Kidney capillary endothelial cell (primary cell): ENCODE measurements at places on chromosomes 1 and 21.

DNA sequence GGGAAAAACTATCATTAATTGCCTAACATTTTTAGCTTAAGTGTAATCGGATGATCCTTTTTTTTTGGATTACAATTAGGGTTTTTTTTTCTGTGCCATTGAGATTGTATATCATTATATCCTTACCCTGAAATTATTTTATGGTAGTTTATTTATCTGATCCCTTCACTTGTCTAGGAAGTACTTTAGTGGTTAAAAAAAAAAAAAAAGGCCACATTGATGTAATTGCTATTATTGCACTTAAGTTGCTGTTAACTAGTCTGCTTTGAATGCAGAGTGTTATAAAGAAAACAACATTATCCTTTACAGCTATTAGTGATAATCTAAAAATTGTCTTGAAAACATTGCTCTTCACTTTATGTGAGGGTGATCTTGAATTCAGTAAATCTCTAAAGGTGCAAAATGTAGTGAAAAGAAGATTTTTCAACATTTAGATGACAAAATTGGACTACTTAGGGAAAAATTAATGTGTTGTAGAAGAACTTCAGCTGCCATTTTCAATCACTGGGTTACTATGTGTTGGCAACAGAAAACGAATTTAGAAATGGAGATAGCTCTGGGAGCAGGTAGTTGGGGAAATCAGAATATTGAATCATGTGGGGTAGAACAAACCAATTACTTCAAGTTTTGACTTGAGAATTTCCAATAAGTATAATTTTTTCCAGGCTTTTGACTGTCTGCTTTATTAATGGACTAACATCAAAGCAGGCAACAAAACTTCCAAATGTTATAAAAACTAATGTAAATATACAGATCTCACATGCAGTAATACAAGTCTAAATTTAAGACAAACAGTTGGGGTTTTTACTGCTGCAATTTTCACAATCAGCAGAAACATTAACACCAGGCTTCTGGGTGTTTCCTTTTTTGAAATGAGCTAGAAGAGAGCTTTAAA is 5.0 kb downstream of the ADGRL2 start:
- DNase-seq: no peak

GRCh38 chr1:170354246-170354645 is 177.7 kb upstream of the GORAB start:
- DNase-seq: no peak

DNA sequence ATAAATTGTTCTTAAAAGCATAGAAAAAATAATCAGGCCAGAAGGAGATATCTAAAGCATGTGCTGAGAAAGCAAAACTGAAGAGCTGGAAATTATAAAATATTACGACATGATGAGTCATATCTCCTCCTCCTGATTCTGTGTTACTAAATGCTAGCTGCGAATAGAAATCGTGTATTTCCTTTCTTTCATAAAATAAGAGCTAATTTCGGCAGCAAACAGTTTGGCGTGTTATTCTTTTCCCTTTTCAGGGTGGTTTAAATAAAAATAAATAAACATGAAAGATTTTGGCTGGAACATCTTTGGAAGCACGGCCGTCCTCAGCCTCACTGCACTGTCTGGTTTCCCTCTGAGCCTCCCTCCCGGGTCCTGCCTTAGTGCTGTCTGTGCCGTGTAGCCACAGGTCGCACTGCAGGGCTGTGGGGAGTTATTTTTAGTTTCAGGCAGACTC is 56.0 kb downstream of the ADARB1 start:
- peak; percentile 78 for DNase-seq

- DNase-seq: no peak
Observed at GRCh38 chr1:59162665-59163064, 134.2 kb upstream of the FGGY start.

- DNase-seq: no peak
Observed at GRCh38 chr1:174680101-174680500, 232.3 kb downstream of the GPR52 start.

DNA sequence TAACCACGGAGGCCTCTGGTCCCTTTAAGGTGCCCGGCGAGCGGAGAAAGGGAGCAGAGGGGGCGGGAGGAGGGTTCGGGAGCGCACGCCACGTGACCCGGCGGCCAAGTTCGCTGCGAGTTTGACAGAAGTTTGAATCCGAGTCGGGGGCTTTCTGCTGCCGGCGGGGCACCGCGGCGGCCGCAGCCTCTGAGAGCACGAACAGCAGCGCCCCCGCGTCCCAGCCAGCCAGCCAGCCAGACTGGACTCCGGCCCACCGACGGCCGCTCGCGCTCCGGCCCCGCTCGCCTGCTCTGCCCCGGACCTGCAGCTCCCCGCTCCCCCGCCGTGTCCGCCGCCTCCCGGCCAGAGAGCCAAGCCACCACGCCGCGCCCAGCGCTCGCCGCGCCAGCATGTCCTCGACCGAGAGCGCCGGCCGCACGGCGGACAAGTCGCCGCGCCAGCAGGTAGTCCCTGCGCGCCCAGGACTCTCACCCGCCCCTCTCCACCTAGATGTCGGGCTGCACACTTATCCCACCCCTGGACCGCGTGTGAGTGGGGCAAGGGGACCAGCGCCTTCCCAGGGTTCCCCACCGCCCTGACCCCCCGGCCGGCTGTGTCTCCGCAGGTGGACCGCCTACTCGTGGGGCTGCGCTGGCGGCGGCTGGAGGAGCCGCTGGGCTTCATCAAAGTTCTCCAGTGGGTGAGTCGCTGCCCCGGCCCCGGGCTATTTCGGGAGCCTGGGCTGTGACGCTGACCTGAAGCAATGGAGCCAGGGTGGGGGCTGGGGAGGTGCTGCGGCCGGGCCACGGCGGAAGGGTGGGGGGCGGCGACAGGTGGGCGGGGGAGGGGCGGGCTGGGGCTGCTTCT is at the start of gene SYPL2:
TSS of gene SYPL2 (plus strand) at position 95 of the 849 bp plus-strand sequence. CDS start at position 393, 298 bp downstream.
- no peak for DNase-seq

DNA sequence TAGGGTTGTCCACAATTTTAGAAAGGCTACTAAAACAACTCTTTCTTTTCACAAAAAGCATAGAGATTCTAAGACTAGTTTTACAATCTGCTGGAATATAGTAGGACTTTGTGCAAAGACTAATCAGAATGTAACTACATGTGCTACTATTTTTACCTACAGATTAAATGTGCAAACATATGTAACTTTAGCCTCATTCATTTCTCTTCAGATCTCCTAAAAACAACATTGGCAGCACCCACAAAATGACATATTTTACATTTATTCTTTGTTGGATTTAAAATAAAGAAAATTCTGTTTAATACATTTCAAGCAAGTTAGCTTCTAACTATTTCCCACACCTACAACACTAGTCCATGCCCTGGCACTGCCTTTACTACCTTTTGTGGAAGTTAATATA is 292.2 kb downstream of the AKT3 start:
- no peak for DNase-seq
